Psoas muscle (tissue), 8 donors: ENCODE measurements at places on chromosomes 6 and 20. TPM values are rescaled to one million over a fixed set of nuclear protein-coding genes. Genes with fewer than 3 reads are reported as not detected.

Gene RMND1
- total RNA-seq = 11.7 TPM

Gene FRMD1
- 2.9 TPM for total RNA-seq

Gene GPR6
- total RNA-seq = not detected

Gene BIRC7
- total RNA-seq = not detected

Gene TMEM217
- total RNA-seq = 0.47 TPM

Gene ELOVL2
- 0.36 TPM for total RNA-seq

Gene PNLDC1
- total RNA-seq = 0.17 TPM

Gene VSTM2L
- total RNA-seq = 0.84 TPM

Gene CYB5R4
- 14.9 TPM for total RNA-seq

Gene TFEB
- total RNA-seq = 35.4 TPM

Gene KHDC1
- total RNA-seq = 0.27 TPM

Gene AURKA
- 3.4 TPM for total RNA-seq

Gene PAX1
- 0.30 TPM for total RNA-seq

Gene SLC22A16
- total RNA-seq = not detected
